ENCODE measurements at places on chromosomes 1 and 21. TPM values are rescaled to one million over a fixed set of nuclear protein-coding genes. Genes with fewer than 3 reads are reported as not detected.

GRCh38 chr1:119554183-119554582 lies 47.2 kb downstream of the HSD3B1 start:
- no peaks in the 10 kb centered on the region for H3K27me3 ChIP-seq
- H3K36me3 ChIP-seq = no peaks in the 10 kb centered on the region
- peaks cover 6% of the 10 kb centered on the region for H3K4me1 ChIP-seq

- H3K4me3 ChIP-seq = no peak overlapping the region
- DNase-seq = peak; percentile 49
- peak overlapping the region; percentile 78 for H3K27ac ChIP-seq
- peaks cover 17% of the 10 kb centered on the region for H3K4me1 ChIP-seq
- H3K36me3 ChIP-seq = peaks cover 4% of the 10 kb centered on the region
These were observed 30.2 kb upstream of the CD101 start for GRCh38 chr1:116971258-116971860.

DNA sequence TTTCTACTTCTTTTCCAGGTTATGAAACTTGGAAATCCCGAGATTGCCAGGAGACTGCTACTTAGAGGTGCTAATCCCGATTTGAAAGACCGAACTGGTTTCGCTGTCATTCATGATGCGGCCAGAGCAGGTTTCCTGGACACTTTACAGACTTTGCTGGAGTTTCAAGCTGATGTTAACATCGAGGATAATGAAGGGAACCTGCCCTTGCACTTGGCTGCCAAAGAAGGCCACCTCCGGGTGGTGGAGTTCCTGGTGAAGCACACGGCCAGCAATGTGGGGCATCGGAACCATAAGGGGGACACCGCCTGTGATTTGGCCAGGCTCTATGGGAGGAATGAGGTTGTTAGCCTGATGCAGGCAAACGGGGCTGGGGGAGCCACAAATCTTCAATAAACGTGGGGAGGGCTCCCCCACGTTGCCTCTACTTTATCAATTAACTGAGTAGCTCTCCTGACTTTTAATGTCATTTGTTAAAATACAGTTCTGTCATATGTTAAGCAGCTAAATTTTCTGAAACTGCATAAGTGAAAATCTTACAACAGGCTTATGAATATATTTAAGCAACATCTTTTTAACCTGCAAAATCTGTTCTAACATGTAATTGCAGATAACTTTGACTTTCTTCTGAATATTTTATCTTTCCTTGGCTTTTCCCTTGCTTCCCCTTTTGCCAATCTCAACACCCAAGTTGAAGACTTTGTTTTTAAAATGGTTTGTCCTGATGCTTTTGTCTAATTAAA lies 4.0 kb downstream of the CDKN2C start:
- DNase-seq = no peak
- H3K27me3 ChIP-seq = no peaks in the 10 kb centered on the region
- no peak overlapping the region for H3K4me3 ChIP-seq
- H3K4me1 ChIP-seq = peaks cover 9% of the 10 kb centered on the region

DNA sequence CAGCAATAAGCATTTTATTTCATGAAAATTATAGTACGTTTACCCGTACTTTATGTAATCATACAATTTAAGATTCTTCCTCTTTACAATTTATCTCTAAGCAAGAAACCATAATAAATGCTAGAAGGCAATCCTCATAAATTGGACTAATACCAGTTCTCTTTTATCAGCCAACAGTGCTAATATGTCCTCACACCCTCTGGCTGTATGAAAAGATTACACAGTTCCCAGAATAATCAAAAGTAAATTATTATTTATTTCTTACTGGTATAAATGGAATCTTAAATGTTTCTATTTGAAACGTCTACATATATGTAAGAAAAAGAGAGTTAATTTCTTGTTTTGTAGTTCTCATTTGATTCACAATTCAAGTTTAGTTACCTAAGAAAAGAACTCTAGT lies 3.1 kb upstream of the CDKN2C start:
- no peak overlapping the region for H3K4me3 ChIP-seq
- H3K4me1 ChIP-seq = peaks cover 4% of the 10 kb centered on the region
- H3K27ac ChIP-seq = no peak overlapping the region
- no peaks in the 10 kb centered on the region for H3K36me3 ChIP-seq

NOL9 gene
- 26.8 TPM for total RNA-seq

PRRX1 gene
- total RNA-seq = 2.6 TPM
